Sciatic nerve (tissue), 2 donors: ENCODE measurements at places on chromosomes 5 and 9. TPM values are rescaled to one million over a fixed set of nuclear protein-coding genes. Genes with fewer than 3 reads are reported as not detected.
A peak's percentile ranks its signal among the peaks of the same experiment; 100 is the strongest.

DNA sequence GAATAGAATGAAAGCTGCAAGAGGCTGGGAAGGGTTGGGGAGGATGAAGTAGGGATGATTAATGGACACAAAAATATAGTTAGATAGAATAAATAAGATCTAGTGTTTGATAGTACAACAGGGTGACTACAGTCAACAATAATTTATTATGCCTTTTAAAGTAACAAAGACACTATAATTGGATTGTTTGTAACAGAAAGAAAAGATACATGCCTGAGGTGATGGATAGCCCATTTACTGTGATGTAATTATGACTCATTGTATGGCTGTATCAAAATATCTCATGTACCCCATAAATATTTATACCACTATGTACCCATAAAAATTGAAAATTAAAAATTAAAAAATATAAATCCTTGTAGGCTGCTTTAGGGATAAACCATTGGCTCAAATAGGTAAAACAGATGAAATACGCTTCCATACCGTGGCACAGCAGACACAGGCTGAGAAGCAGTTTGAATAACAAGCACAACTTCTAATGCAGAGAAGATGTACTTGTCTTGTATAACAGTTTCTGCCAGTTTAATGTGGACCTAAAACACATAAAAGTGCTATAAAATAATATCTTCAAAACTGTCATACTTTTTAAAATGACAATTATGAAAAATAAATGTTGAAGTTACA is 34.9 kb downstream of the APBA1 start:
- no peak for DNase-seq

- no peak for DNase-seq
Measured at GRCh38 chr5:94694671-94695070, 76.2 kb downstream of the SLF1 start.

DNA sequence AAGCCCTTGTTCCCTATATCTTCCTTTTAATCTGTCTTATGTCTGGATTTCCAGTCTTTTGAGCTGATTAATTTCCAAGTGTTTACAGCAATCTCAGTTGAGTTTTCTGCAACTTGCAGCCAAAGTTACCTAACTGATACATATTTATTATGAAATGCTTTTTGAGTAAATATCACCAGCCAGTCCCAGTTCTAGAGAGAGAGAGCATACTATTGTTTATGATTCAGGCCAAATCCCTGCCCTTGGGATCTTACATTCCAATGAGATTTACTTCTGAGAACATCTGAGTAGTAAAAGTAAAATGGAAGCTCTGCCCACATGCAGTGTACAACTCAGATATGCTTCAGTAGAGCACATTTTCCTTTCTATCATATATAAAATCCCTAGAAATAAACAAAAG is 661.7 kb downstream of the KCTD16 start:
- DNase-seq = no peak

DNA sequence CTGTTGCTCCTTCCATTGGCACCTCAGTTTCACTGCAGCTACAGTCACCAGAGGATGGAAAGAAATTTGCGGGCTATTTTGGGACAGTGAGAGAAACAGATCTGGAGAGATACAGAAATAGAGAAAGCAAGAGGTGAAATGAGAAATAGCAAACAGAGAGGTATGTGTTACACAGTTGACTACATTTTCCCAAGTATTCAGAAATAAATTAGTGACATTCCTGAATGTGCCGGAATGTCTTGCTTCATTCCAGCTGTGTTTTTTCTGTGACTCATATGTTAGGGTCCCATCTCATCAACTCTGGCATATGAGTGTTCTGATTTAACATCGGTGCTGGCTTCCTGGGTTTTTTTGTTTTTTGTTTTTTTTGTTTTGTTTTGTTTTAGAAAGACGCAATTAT is 63.8 kb upstream of the ZNF462 start:
- DNase-seq = no peak

DNA sequence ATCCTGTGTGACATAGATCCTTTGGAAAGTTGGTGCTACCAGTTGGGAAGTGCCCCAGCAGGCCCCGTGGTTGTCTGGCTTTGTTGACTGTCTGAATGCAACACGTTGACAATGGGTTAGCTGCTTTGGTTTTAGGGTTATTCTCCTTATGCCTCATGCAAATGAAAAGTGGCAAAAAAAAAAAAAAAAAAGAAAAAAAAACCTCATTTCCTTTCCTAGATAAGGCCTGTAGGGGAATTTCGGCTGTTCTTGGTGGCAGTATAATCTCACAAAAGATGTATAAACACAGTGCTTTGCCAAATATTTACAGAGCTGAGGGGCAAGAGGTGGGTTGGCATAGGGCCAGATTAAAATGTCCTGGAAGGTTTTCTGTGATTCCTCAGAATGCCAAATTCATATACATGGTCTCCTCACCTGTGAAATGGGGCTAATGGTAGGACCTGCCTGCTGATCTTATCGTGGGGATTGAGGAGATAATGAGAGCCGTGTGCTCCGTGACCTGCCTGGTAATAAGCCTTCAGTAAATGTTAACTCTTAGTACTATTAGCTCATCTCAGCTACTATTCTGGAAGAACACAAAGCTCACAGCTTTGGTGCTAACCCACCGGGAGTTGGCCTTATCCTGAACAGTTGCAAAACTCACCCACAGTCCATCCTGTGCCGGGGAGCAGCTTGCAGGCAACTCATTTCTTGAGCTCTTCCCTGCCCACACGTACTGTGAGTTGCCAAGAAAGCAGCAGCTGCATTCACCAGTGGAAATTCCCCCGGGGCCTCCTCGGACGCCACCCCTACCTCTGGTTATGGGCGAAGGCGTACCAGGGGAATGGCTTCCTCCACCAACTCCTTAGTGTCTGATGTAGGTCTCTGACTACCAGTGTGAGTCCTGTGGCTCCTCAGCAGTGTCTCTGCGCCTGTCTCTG is 220.3 kb downstream of the NR3C1 start:
- DNase-seq = no peak

GRCh38 chr5:141839015-141839513 is 39.1 kb downstream of the PCDH1 start:
- DNase-seq = no peak

GRCh38 chr5:113293068-113293974 is 141.5 kb downstream of the TSSK1B start:
- no peak for DNase-seq

DNA sequence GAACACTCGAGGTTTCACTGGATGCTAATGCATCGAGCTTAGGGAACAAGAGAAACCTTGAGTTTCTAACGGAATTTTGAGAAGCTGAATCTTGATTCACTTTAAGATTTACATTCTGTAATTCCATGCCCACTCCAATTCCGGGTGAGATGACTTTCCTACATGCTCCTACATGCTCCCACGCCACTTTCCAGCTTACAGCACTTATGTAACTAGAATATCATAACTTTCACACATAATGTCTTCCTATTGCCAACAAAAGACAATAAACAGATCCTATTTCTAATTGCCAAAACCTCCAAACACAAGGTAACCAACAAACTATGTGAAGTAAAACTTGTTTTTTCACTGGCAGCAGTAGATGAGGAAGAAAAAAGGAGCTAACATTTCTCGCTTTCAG is 72.9 kb downstream of the ECPAS start:
- DNase-seq = no peak

GRCh38 chr9:73412874-73413273 is 261.2 kb downstream of the ANXA1 start:
- DNase-seq = no peak

DNA sequence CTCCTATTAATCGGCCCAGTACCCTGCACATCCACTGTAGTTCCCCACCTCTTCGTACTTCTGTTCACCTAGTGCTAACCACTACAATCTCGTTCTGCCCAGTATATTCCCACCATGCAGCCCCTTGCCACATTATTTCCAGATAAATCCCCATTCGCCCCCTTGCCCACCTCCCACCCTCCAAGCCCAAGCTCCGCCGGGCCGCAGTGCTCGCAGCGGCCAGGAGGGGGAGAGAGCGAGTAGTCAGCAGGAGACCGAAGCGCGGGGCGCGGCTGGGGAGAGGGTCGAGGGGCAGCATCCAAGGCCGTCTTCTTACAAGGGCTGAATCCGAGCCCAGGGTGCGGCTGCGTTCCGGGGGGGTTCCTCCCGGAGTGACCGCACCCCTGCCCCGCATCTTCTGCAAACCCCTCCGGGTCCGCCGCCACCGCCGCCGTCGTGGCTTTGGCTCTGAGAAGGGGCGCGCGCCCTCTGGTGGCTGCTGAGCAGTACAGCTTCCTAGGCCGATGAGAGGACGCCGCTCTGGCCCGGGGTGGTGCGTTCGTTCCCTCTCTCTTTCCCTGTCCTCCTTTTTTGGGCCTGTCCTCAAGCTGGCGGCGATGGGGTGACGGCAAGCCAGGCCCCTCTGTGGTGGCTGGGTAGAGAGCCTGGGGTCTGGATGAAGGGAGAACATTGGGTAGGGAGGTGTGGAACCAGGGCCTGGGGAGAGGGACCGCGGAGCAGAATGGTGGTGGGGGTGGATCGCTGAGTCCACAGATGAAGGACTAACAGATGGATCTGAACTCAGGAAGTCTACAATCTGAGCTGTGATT is 30.0 kb upstream of the PSD2 start:
- peak; percentile 91 for DNase-seq

DNA sequence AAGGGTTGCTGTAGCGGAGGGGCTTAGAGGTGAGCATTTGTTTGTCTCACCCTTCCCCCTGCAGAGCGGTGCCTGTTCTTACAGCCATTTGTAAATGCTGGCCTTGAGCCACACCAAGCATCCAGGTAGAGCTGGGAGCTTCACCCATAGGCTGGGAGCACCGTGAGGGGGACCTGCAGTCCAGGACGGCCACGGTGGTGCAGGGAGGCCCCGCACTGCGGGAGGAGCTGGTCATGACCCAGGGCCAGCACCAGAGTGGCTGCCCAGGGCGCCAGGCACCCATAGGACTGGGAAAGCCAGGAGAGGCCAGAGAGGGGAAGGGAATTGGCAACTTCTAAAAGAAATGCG is 197.3 kb upstream of the ADAMTS16 start:
- no peak for DNase-seq

- DNase-seq = no peak
Measured at GRCh38 chr5:65812648-65813047, 90.6 kb downstream of the NLN start.

DNA sequence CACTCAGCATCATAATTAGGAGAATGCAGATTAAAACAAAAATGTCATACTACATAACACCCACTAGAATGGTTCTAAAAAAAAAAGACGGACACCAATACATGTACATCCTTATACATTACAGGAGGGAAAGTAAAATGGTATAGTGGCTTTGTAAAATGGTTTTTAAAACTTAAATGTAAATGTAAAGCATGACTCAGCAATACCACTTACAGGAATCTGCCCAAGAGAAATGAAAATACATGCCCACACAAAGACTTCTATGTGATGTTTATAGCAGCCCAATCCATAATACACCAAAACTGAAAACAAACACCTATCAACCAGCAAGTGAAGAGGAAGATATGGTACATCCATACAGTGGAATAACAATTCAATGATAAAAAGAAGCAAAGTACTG is 939.1 kb upstream of the ACO1 start:
- no peak for DNase-seq

- no peak for DNase-seq
Measured at GRCh38 chr9:16681652-16681987, 188.8 kb downstream of the BNC2 start.

DNA sequence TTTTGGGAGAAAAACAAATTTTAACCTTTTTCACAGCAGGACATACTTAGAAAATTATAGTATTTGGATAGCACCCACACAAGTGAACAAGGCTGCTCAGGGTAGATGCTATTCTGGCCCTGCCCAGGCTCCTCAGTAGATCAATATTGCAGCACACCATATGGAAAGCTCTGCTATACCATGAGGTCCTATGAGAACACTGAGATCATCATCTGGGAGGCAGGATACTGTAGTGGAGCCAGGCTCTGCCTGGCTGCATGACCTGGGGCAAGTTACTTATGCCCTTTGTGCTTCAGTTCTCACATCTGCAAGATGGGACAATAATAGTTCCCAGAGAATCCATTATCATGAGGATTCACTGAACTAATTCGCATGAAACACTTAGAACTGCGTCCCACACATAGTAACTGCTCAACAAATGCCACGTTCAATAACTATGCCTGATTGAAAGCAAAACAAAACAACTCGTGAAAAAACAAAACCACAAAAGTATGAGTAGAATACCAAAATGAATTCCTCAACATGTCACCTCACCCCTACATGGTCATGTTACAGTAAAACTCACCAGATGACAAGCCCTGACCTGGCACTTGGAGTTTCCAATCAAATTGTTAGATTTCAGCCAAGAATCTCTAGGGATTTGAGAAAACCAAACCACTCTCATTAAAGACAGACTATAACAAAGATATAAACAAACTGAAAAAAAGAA is 31.9 kb downstream of the ARSB start:
- no peak for DNase-seq

DNA sequence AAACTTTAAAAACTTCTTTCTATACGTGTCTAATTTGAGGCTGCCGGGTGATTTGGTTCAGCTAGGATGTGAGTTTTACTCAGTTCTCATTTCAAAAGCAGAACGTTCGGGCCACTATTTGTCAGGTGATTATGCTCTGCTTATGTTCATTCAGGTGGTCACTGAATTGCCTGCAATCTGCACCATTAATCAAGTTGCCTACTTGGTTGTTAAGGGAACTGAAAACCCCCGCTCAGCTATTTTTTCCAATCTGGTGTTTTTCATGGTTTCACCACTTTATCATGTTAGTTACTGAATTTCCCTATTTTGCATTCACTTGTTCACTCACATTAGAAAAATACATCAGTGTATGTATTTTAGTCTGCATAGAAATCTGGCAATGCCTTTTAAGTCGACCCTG is 523.0 kb downstream of the CSNK1G3 start:
- no peak for DNase-seq

PALM2AKAP2 gene
- total RNA-seq = 19.7 TPM

TNC gene
- total RNA-seq = 28.6 TPM

ARHGEF37 gene
- 86.7 TPM for total RNA-seq

TSSK1B gene
- total RNA-seq = 0.36 TPM

ADGRD2 gene
- not detected for total RNA-seq

PHYHD1 gene
- total RNA-seq = 38.7 TPM

LIX1 gene
- not detected for total RNA-seq

CCDC192 gene
- 1.2 TPM for total RNA-seq
